Activated gamma-delta T cell (primary cell): ENCODE measurements at places on chromosomes 2 and 18.

DNA sequence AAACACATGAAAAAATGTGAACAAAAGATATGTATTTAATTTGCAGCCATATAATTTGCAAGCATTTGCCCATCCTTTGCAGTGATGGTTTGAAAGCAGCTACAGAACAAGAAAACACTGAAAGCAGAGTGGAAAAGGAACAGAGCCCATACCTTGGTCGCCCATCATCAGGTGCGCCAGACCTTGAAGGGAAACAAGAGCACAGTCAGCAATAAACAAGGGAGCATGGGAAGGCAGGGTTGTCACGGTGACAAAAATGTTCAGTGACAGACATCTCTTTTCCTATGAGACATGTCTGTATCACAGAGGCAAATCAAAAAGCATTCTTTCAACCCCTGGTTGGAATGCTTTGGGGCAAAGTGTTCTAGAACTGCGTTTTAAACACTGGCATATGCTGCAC is 109.4 kb downstream of the NRXN1 start:
- DNase-seq: no peak

- no peak for DNase-seq
These were observed 12.8 kb upstream of the PSD4 start for GRCh38 chr2:113160962-113161361.

DNA sequence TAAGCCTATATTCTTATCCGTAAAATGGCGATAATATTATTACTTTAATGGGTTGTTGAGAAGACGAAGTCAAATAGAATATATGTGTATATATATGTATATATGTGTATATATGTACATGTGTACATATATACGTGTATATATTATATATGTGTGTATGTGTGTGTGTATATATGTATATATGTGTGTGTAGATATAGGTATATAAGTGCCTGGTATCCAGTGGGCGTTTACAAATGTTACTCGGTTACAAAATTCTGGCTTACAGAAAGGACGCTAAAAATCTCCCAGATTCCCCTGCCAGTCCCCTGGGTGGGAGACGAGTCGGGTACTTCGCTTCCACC is 295 bp upstream of the MTX2 start:
- DNase-seq: no peak

- no peak for DNase-seq
These were observed 170.6 kb downstream of the METTL4 start for GRCh38 chr18:2400701-2401196.

DNA sequence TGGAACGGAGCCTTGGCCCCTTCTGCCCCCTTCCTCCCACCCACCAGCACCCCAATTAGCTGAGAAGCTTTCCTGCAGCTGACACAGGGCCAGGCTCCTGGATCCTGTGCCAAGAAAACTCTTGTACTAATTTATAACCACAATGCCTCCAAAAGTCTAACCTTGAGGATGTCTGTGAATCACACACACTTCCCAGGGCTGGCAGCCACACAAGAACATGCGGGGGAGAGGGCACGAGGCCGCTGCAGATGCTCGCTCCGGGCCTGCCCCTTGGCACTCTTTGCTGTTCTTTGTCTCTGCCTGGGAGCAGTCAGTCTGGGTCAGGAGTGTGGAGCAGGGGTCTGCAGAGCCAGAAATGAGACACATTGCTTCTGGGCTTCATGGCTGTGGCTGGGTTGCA is 62.7 kb upstream of the KIF5C start:
- no peak for DNase-seq

DNA sequence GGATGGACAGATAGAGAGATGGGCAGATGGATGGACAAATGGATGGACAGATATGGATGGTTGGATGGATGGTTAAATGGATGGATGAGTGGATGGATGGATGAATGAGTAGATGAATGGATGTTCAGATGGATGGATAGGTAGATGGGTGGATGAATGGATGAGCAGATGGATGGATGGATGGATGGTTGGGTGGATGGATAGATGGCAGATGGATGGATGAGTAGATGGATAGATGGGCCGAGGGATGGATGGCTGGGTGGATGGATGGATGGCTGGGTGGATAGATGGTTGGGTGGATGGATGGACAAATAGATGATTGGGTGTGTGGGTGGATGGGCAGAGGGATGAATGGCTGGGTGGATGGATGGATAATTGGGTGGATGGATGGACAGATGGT is 98.9 kb upstream of the OTOS start:
- DNase-seq: no peak

DNA sequence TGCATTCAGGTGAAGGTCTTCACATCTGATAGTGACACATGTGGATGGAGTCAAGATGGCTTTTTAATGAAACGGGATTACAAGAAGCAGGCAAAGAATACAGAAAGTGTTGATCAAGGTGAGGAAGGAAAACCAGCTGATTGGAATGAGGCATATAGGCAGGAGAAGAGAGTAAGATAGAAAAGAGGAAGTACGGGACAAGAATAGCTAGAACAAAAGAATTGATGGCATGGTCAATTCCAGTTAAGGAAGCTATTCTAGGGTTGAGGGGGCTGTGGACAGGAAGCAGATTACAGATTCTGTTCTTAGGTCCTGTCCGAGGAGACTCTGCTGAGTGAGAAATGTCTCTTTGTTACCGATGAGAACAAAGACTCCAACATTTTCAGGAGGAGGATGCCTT is 13.2 kb upstream of the NCK2 start:
- no peak for DNase-seq

DNA sequence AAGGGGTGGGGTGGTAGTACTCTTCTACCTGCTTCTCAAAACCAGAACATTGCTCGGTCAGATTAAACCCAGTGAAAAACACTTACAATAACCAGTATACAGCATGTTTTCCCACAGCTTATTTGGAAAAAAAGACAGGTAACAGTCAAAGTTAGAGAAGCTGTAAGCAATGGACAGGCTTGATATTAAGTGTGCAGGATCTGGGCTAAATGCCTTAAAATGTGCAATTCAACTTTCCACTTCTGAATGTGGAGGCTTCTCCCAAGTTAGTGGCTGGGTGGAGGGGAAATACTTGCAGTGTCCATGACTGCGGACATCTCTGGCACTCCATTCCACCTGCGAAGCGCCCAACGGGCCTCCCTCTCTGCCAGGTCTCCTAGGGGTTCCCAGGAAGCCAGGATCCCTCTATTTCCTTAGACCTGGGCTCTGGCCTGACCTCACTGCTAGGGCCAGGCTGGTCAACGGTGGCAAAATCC is 5.3 kb downstream of the ZEB2 start:
- no peak for DNase-seq

DNA sequence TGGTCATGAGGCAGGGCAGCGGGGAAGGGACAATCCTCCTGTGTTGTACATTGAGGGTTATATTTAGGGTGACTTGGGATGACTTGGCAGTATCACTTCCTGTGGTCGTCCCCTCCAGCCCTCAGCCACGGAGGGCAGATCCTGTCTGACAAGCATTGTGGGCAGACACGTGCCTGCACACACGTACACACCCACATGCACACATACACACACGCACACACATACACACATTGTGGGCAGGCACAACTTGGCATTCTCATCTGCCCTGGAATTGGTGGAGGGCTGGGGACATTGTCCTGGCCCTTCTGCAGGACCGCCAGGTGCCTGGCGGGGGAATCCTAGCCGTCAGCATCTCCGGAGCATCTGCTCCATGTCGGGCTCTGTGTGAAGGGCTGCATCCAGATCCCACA is 47.6 kb downstream of the ODC1 start:
- no peak for DNase-seq

DNA sequence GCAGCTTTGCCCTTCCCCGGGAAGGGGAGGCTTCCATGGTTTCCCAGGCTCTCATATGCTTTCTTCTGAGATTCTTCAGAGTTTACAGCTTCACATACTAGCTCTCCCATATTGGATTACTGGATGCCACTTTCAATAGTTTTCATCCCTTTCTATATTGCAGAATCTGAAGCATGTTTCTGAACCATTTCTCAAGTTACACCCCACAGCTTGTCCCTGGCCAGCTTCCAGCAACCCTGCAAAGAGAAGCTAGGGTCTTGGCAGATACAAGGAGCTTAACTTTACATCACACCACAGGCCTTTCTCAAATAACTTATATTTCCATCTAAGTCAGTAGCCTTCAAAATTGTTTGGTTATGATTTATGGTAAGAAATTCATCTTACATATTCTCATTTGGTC is 39.6 kb downstream of the LHCGR start:
- no peak for DNase-seq

- no peak for DNase-seq
These were observed 1.3 kb downstream of the FMNL2 start for GRCh38 chr2:152336119-152336853.

- DNase-seq: no peak
These were observed 125.1 kb downstream of the SLC39A10 start for GRCh38 chr2:195782156-195782555.

GRCh38 chr2:145771525-145771924 is 1251.6 kb upstream of the ZEB2 start:
- no peak for DNase-seq

DNA sequence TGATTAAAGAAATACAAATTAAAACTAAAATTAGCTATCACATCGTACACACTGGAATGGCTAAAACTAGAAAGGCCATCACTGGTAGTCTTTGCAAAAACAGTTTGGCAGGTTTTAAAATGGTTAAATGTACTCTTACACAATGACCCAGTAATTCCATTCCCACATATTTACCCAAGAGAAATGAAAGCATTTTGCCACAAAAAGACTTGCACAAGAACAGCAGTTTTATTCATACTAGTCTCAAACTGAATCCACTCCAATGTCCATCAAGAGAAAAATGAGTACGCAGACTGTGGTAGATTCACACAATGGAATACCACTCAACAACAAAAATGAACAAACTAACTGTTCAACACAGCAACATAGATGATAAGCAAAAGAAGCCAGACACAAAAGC is 29.1 kb downstream of the SP140L start:
- DNase-seq: no peak

- DNase-seq: no peak
These were observed 29.3 kb downstream of the BCL2 start for GRCh38 chr18:63290166-63290820.

DNA sequence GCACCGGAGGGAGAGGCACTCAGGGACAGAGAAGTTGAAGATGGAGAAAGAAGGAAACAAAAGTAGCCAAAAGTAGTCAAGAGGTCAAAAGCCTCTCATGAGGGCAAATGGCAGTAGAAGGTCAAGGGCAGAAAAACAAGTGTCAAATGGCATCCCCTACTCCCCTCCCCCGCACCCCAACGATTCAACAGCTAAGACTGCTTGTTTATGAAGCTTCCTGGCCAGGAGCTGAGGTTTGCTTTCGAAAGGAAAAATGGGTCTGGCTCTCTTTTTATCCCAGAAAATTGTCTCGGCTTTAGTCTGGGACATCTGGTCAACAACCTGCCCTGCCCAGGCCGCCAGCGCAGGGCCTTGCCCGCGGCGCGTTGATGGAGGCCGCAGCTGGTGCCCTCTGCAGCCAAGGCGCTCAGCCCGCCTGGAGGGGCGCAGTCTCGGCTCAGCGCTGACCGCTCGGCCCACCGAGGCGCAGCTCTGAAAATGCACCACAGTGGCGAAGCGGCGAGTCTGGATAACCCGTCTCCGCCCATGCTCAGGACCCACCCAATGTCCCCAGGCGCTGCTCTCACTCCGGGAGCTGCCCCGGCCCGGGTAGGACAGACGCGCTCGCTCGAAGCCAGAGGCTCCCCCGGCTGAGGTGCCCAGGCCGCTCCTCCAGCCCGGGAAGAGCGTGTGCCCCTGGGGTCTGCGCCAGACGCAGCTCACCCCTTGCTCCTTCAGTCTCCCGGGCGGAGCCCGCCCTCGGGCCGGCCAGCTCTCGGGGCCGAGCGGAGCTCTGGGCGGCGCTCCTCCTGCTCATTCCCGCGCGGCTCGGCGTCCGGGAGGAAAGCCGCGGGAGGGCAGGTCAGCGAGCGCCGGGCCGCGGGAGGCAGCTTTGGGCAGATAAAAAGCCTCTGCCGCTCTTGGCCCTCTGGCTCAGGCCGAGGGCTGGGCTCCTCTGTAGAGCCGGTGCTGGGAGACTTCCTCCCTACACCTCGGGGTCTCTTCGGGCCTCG is 1.8 kb upstream of the TBR1 start:
- no peak for DNase-seq

DNA sequence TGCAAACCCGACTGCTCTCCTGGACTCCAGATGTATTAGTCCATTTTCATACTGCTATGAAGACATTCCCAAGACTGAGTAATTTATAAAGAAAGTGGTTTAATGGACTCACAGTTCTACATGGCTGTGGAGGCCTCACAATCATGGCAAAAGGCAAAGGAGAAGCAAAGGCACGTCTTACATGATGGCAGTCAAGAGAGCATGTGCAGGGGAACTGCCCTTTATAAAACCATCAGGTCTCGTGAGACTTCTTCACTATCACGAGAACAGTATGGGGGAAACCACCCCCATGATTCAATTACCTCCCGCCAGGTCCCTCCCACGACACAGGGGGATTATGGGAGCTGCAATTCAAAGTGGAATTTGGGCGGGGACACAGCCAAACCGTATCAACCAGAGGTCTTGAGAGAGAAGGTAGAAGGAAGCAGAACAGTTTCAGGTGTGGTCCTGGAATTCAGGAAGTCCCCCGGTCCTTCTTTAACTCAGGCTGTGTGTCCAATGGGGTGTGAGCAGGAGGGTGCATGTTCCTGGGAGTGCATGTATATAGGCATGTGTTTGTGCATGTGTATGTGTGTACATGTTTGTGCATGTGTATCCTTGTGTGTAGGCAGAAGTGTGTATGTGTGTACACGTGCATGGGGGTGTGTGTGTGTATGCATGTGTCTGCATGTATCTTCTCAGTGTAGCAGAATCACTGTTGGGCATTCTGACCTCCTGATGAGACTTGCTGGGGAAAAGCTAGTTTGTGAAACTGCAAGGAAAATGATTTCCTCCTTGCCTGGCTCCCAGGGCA is 46.2 kb downstream of the GREB1 start:
- no peak for DNase-seq

- DNase-seq: no peak
These were observed 100.6 kb downstream of the MYO1B start for GRCh38 chr2:191345788-191346187.

DNA sequence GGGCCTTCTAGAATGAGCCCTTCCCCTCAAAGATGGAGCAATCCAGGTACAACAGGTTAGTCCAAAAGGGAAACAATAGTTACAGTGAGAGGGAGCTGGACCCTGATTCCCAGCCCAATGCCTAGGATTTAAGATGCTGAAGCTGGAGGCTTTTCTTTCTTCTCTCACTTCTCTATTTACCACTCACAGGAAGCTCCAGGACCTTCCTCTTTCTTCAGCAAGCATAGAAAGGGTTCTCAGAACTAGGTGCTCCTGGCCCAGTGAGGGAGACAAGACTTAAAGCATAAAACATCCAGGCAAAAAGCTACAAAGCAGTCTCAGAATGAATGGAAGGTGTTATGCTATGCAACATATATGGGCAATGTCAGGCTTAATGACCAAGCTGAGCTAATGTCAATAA is 279.0 kb downstream of the SRBD1 start:
- DNase-seq: no peak
